ENCODE measurements at places on chromosomes 5 and 9. TPM values are rescaled to one million over a fixed set of nuclear protein-coding genes. Genes with fewer than 3 reads are reported as not detected.

GRCh38 chr9:110880189-110880588, 158.1 kb downstream of the LPAR1 start:
- no peak for DNase-seq

DNA sequence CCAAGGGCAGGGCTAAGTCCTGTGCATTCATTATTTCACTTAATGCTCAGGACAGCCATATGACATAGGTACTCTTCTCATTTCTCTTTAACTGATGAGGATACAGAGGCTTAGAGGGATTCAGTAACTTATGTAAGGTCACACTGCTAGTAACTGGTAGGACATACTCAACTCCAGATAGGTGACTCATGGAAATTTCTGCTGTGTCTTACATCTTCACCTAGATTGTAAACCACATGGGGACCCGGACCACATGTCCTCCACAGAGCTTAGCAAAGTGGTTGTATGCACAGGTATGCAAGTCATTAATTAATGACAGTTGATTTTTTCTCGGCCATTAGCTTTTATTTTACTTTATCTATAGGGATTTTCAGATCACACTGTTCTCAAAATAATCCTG, 29.3 kb downstream of the SLC1A1 start:
- DNase-seq: no peak

GRCh38 chr9:91160599-91161464, 200.9 kb downstream of the AUH start:
- no peak for DNase-seq

OR1J2 gene
- total RNA-seq: not detected

DNA sequence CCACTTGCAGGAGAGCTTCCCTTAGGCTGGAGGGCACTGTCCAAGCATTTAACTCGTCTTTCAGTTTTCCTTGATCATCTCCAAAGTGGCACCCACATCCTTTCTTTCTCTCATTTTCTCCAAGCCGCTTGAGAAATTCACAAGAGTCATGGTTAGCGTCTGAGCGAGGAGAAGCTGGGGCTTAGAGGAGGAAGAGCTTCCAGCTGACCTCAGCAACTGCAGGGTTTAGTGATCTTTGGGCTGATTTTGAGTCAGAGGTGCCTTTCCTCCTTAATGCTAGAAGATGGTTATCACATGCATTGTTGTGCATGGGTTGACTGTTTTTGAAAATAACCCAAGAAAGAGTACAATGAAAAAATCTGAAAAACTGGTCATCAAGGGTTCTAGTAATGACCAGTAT, 134.7 kb downstream of the GADD45G start:
- no peak for DNase-seq

DNA sequence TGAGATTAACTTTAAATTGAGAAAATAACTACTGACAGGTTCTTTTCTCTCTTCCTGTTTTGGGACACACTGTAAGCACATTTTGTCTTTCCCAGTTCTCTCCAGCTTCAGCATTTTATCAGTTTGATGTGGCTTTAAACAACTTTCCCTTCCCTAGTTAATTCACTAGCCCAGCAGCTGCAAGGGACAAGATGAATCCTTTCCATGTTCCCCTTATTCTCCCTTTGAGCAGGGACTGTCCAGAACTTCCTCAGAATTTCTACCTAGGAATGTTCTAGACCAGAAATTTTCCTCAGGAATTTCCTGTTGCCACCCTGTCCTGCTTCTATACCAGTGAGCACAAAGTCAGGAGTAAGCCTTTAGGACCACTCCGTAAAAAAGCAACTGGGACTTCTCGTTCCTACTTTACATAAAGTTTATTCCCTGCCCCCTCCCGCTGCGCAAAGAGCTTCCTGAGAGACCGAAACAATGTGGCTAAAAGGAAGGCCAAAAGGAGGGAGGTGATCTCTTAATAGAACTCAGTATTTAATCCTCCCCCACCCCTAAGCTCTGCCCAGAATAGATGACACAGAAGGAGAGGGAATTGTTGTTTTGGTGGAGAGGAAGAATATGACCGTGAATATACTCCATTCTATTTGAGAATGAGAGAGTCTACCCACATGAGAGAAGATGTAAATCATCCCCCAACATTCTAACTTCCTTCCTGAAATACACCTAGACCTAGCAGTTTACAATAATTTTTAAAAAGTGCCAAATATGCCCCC, 61.9 kb downstream of the GLIS3 start:
- no peak for DNase-seq

DNA sequence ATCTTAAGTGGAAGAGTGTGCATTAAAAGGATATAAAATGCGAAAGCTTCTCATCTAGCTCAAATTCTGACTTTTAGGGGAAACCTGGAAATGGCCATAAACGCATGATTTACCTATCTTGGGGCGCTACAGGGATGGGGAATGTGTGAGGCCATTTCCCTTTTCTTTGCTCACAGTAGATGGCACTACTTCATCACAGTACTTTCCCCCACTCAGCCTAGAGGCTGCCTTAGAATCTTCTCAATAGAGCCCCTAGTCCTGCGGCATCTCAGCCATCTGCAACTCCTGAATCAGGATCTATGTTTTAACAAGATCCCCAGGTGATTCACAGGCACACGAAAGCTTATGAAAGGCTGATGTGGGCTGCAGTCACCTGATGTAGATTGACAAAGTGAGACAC, 110.8 kb downstream of the LHFPL2 start:
- DNase-seq: no peak

FAM221B gene
- not detected for total RNA-seq

CCL19 gene
- total RNA-seq: not detected

DNA sequence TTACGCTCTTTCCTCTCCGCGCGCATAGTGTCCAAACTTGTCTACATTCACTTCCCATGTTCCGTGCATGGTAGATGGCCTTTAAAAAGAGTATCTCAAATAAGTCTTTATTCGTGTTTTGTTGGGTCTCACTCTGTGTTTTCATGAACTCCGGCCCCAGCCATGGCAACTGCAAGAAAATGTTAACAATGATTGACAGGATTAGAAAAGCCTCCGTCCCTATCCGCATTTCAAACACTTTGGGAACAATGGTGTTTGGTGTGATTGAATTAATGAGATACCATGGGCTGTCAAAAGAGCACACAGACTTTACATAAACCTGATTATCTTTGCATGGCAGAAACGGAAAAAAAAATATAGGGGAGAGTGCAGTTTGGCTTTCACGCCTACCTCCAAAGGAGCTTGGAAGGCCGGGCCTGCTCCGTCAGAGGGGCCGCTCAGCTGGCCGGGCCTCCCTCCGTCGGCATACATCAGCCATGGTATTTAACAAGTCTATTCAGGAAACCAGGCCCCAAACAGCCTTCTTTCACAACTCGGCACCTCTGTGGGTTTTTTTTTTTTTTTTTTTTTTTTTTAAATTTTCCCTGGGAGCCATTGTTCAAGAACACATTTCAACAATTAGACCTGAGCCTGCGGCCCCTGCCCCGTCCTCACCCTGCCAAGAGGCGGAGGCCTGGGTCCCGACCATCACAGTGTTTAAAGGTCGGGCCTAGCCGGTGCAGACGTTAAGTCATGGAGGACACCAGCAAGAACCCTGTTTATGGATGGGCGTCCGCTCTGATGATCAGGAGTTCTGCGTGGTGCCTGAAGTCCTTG, 323.8 kb upstream of the IRX4 start:
- no peak for DNase-seq

ZBED3 gene
- total RNA-seq: 22.1 TPM

HAVCR2 gene
- 84.9 TPM for total RNA-seq
